ENCODE measurements at places on chromosomes 11 and 22.
A peak's percentile ranks its signal among the peaks of the same experiment; 100 is the strongest.

GRCh38 chr11:118142081-118142480 is 10.5 kb downstream of the SCN4B start:
- DNase-seq = no peak

DNA sequence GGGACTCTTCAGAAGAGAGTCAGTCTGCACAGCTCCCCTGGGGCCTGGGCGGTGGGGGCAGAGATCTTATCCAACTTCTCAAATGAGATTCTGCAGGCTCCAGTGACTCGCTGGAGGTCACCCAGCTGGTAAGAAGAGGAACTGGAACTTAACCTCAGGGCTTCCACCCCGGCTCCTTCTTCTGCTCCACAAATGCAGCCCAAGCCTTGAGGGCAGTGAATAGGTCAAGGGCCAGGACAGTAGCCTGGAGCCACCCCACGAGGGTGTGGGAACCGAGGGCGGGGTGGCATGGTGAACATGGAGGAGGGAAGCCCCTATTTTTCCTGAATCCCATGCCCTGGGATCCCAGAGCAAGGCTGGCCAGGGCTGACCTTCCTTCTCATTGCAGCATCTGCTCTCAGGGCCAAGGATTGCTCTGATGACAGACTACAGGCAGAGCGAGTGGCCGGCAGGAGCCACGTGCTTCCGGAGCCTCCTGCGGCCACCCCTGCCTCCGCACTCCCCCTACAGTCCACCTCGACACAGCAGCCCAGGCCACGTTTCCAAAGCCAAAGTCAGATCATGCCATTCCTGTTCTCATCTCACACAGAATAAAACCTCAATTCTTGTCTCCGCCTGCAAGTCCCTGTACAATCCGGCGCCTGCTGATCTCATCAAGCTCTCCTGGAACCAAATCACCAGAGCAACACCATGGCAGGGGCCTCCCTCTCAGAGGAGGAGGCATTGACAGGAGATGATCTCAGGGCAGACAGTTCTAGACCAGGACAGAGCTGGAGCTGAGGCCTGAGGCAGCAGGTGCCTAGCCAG is 21.1 kb upstream of the UPK3A start:
- DNase-seq = no peak

DNA sequence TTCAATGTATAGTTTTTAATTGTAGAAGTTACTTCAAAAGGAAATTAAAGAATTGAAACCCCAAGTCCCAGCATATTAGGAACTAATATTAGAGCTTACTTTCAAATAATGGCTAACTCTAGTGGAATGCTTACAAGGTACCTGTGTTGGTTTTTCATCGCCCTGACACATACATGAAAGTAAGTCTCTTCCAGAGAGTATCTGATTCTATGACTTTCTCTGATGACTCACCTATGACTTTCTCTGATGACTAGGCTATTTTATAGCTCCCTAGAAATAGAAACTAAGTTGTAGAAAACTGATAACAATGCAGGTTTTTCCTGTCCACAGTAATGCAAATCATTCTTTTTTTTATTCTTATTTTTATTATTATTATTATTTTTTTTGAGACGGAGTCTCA is 33.6 kb upstream of the MMP7 start:
- DNase-seq = no peak

DNA sequence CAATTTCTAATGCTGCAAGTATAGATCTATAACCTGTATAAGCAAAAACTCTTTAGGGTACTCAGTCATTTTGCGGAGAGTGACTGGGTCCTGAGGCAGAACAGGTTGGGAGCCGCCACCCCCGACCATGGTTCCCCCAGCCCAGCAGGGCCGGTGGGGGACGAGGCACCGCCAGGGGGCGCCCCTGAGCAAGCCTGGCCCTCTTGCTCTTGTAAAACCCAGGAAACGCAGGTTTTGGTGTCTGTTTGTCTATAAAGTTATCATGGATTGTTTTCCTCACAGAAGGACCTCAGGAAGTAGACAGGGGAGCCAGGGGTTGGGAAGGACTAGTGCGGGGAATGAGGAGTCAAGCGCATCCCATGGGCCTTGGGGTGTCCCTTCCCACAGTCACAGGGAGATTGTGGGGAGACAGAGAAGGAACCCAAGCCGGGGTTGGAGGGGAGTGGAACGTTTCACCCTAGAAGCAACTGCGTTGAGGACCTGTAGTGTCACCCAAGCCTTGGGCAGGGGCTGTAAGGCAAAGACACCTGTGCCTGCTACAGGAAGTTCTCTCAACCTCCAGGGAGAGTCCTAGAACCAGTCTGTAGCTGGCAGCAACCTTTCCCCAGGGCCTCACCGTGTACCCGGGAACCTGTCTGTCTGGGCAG is 26.4 kb downstream of the KCTD17 start:
- DNase-seq = peak; percentile 84

GRCh38 chr11:64526795-64527194 is 64.2 kb upstream of the SLC22A12 start:
- no peak for DNase-seq

- DNase-seq = peak; percentile 54
These were observed 1.6 kb upstream of the PLAAT4 start for GRCh38 chr11:63534895-63535461.

GRCh38 chr11:132278801-132279574 is 908.6 kb downstream of the NTM start:
- DNase-seq = peak; percentile 10

DNA sequence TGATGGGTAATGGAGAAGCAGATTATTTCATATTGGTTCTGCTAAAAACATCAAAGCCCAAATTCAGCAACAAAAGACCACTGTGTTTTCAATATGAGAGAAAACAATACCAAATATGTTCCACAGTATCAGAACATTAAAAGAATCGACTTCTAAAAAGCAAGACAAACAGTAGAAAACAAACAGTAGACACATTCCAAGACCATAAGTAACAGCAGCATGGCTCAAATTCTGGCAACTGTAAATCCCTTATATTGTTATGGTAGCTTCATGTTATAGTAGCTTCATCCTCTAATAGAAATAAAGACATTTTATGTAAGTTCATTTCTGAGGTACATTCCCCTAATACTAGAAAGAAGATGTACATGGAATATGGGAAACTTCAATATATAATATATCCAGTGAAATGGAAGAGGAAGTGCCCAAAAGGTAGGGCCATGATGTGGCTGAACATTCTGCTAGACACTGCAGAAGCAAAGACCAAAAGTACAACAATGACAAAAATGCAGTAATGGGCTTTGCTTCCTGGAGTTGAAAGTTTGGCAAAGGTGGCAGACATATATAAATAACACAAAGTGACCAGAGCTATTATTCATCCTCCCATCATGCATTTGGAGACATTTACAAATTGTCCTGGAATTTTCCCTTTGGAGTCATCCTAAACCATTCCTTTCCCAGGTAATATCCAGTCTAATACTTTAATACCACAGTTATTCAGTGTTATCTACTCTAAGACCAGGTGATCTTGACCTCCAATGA is 299.9 kb downstream of the DCDC1 start:
- no peak for DNase-seq

- DNase-seq = no peak
These were observed 11.2 kb downstream of the SMPD1 start for GRCh38 chr11:6401464-6401863.

GRCh38 chr11:19952116-19952605 is 208.1 kb downstream of the DBX1 start:
- DNase-seq = no peak

- DNase-seq = no peak
These were observed 2.7 kb downstream of the MAJIN start for GRCh38 chr11:64969209-64969608.

GRCh38 chr11:103257360-103257759 is 148.1 kb downstream of the DYNC2H1 start:
- no peak for DNase-seq

GRCh38 chr22:17957693-17958092 is 66.7 kb downstream of the MICAL3 start:
- no peak for DNase-seq

DNA sequence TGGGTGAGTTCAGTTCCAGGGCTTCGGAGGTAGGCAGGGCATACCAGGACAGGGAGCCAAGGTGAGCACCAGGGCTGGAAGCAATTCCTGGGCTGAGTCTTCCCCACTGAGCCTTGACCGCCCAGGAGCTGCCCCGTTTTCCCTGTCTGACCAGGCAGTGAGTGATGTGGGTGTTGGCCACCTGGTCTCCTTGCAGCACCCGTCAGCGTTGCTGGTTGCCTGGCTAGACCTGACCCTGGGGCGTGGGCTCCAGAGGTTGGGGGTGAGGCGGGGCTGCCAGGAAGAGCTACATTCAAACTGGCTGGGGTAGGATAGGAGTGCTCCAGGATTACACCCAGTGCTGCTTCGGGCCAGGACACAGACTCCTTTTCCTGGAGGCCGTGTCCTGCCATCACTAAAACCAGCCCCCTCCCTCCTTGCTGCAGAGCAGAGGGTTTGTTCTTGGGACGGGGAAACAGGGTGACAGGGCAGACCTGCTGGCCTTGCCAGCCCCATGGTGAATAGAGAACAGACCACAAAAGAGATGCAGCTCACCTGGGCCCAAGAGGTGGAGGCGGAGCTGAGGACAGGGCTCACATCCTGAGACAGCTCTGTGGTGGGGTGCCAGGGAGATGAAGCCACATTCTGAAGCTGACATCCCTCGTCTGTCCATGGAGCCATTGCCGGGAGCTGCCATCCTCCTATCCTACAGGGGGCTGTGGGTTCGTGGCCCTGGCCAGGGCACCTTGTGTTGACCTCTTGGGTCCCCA is 14.2 kb downstream of the INCENP start:
- no peak for DNase-seq

- DNase-seq = no peak
These were observed 35.0 kb downstream of the PDGFB start for GRCh38 chr22:39209756-39210155.

DNA sequence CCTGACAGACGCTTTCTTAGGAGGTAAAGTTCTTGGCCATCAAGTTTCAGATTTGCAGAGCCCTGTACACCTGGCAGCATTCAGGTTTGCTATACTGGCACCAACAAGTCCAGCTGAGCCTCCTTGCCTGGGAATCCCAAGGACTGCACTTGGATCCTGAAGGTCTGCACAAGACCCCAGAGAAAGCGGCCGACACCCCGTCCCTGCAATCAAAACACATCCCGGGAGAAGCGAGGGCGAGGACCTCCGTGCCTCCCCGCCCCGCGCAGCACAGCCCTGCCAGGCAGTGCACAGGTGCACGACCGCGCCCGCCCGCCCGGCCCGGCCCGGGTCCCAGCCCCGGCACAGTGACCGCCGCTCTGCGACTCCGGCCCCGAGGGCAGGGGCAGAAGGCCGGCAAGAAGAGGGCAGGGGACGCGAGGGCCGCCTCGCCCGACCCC is 559 bp downstream of the MRTFA start:
- peak; percentile 6 for DNase-seq

GRCh38 chr11:125939081-125939521 is 6.7 kb upstream of the VSIG10L2 start:
- no peak for DNase-seq

- DNase-seq = no peak
These were observed 15.6 kb downstream of the SIAE start for GRCh38 chr11:124657904-124658303.

DNA sequence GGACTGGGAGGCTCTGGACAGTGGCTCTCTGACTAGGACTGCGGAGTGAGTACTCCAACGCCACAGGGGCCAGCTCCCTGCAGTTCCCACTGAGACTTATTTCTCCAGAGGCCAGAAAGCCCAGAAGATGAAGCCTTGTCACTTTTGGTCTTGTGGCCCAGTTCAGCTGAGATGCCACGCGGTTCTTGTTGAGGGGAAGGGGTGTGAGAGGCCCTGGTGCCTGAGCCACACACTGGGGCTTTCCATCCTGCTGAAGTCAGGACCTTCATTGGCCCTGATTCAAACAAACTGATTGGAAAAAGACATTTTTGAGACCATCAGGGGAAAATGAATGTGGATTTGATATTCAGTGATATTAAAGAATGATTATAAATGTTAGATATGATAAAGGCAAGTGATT is 73.6 kb downstream of the UBASH3B start:
- DNase-seq = no peak

DNA sequence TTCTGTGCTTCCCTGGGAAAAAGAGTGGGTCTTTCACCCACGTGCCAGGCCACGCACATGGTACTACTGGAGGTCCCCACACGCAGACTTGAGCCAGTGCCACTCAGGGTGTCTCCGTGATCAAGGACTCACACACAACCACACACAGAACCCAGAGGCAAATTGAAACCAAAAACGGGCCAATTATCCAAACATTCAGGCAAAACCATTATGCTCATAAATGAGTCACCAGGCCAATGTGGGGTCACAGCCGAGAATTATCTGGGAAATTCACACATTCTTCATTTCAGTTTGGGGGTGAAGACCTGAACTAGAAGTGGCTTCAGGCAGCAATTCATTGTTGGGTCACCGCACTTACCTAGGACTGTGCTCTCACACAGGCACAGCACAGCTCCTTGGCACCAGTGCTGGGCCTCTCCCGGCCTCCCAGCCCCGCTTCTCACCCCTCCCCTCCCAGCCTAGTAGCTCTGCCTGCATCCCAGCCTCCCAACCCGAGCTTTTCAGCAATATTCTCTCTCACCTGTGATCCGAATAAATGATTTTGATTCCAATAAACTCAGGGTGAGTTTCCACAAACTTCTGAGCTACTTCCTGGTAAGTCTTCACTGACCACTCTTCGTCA is 28.0 kb downstream of the ADA2 start:
- DNase-seq = no peak

DNA sequence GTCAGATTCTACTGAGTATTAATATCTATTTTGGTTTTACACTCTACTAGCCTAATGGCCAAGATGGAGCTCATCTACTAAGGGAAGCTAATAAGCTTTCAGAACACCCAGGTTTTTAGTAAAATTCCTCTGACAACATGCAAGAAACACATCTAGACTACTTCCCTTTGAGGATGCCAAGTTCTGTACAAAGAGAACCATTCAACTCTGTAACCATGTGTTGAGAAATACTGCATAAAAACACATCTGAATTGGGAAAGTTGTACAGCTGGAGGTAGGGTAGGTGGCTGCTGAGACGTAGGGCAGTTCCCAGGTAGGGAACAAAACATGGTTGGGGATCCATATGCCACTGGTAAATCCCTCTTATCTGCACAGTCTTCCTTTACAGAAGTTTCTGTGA is 66.2 kb downstream of the SC5D start:
- no peak for DNase-seq

- DNase-seq = no peak
These were observed 126.8 kb downstream of the PHF21B start for GRCh38 chr22:44883011-44883421.
